H7 (cell line): ENCODE measurements at places on chromosomes 2 and 18.

GRCh38 chr2:207530160-207531031, 634 bp downstream of the CREB1 start:
- peak; percentile 78 for DNase-seq

DNA sequence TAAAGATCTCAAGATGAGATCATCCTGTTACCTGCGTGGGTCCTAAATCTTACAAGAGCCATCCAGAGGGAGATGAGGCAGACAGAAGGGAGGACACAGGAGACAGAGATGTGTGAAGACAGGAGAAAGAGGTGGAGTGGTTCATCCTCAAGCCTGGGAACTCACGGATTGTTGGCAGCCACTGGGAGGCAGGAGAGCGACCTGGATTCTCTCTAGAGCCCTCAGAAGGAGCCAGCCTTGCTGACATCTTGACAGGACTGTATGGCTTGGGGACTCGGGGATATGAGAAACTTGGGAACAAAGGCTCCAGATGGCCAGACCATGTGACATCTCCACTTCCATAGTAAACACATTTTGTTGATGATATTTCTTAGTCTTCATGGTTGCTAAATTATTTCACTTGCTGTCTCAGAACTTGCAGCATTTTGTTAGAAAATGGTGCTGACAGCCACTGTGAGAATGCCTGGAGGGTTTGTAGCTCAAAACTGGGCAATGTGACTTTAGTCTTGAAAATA, 57.8 kb upstream of the MC2R start:
- DNase-seq, result peak; percentile 41

DNA sequence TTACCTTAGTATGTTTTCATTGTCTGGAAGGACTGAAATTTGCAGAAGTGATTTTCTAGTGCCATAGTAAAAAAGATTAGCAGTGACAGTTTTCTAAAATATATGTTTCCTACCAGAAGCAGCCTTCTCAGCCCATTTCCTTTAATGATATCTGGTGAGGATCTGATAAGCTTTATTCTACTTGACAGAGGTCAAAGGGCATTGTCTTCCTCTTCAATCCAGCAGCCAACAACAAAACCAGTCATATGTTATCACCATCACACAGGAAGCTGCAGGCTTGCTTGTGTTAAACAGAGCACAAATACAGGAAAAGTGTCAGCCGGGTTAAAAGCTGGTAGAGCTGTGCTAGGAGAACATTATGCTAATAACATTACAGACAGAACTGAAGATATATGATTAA, 35.6 kb upstream of the ZSWIM2 start:
- DNase-seq, result no peak

DNA sequence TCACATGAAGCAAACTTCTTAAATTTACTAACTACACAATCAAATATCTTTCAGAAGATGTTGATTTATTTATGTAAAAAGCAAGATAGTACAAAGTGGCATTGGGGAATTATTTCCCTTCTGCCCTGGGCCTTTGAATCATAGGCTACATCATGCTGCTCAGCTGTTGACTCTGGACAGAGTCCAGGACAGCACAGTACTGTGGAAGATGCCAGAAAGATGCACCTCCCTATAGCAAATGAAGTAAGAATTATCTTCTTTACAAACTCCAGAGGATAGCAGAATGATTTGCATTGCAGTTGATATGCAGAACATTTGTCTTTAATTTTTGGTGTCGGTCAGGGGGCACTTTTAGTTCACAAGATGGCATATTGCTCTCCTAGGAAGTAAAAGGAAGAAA, 1354.5 kb upstream of the ZEB2 start:
- DNase-seq, result no peak

GRCh38 chr18:45838302-45839070, 13.0 kb downstream of the SIGLEC15 start:
- no peak for DNase-seq

DNA sequence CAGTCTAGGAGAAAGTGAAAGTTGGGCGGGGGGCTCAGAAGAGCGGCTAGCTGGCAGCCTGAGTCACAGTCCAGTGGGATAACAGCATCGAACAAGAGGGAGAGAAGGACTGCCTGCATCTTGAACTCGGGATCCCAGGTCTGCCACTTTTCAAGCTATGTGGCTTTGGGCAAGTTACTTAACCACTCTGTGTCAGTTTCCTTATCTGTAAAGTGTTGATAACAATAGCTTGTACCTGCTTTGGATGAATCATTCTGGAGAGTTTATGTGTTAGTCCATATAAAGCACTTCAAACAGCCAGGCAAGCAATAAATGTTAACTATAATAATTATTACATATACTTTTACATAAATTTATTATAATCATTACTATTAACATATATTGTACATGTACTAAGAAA, 4.6 kb downstream of the DYSF start:
- DNase-seq, result no peak
